Activated CD4-positive, CD25-positive, alpha-beta regulatory T cell treated with anti-CD3 and anti-CD28 coated beads, Interleukin-2, amount 50 U/mL, for 72 hours (primary cell): ENCODE measurements at places on chromosomes 13 and 19.

DNA sequence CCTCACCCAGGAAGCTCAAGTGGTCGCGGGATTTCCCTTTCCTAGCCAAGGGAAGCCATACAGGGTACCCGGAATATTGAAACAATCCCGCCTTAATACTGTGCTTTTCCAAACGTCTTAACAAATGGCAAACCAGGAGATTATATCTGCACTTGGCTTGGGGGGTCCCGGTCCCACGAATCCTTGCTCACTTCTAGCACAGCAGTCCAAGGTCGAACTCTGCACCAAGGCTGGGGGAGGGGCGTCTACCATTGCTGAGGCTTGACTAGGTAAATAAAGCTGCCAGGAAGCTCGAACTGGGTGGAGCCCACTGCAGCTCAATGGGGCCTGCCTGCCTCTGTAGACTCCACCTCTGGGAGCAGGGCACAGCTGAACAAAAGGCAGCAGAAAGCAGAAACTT lies 1644.8 kb downstream of the PCDH9 start:
- no peak for DNase-seq

DNA sequence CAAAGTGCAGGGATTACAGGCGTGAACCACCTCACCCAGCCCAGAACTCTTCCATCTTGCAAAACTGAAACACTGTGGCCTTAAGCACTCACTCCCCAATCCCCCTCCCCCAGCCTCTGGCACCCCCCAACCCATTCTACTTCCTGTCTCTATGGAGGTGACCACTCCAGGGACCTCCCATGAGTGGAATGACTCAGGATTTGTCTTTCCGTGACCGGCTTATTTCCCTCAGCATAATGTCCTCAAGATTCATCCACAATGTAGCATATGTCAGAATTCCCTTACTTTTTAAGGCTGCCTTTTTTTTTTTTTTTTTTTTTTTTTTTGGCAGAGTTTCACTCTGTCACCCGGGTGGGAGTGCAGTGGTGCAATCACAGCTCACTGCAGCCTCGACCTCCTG lies 3.6 kb upstream of the F2RL3 start:
- DNase-seq = no peak

DNA sequence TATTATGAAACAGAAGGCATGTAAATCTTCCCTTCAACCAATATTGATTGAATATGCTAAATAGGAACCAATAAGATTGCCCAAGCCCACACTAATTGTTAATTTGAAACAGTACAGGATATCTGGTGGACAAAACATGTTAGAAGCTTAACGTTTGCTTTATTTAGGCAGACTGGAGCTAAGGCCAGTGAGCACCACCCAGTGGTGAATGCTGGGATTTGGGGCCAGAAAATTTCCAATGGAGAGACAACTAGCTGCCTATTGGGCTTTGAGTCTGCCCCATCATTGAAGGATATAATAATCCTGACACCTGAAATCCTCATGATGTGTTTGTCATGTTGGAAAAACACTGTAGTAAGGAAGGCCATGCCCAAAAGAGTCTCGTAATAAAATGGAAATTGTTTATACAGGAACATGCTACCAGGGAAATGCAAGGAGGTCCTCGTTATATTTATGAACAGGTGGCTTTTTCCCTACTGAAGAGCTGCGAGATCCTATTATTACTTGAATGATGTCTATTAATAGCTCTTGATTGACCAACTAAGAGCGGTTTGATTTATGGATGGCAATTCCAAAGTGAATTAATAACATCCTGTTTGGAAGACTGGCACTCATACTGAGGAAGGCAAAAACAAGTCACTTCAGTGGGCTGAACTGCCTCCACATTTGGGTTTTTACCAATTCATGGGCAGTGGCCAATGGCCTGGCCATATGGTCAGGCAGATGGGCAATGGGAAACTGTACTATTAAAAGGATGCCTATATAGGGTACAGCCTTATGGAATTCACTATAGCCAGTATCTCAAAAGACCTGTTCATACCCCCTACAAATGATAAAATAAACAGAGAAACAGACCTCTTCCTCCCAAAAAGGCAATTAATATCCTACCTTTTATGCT lies 8.7 kb downstream of the SIGLECL1 start:
- DNase-seq = no peak

DNA sequence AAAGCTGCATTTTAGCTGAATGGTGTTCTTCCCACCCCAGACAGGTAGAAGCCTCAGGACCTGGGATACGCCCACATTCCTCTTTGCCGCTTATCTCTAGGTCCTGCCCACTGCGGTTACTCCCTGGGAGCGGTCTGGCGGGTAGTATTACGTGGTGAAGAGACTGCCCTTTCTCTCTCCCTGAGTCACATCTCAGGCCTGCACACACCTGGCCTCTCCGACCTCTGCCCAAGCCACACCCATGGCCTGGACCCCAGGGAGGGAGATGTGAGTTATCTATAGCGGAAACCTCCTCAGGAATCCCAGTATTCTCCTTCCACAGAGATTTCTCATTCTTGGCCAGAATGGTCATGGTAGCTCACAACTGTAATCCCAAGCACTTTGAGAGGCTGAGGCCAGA lies 17.3 kb downstream of the RHPN2 start:
- no peak for DNase-seq

DNA sequence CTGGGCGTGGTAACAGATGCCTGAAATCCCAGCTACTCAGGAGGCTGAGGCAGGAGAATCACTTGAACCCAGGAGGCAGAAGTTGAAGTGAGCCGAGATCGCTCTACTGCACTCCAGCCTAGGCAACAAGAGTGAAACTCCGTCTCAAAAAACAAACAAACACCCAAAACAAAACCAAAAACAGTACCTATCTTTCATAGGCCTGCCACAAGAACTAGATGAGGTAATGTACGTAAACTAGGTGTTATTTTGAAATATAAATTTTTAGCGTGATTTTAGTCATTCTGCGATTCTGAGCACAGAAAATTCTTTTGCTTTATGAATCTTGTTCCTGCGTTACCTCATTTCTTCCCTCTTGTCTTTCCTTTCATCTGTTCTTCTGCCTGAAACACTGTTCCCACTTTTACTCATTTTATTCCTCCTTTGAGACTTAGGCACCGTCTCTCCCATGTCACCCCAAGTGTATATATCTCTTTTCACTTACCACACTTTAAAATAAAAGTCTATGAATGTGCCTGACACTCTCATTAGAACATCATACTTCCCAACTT lies 238.2 kb upstream of the HTR2A start:
- no peak for DNase-seq

DNA sequence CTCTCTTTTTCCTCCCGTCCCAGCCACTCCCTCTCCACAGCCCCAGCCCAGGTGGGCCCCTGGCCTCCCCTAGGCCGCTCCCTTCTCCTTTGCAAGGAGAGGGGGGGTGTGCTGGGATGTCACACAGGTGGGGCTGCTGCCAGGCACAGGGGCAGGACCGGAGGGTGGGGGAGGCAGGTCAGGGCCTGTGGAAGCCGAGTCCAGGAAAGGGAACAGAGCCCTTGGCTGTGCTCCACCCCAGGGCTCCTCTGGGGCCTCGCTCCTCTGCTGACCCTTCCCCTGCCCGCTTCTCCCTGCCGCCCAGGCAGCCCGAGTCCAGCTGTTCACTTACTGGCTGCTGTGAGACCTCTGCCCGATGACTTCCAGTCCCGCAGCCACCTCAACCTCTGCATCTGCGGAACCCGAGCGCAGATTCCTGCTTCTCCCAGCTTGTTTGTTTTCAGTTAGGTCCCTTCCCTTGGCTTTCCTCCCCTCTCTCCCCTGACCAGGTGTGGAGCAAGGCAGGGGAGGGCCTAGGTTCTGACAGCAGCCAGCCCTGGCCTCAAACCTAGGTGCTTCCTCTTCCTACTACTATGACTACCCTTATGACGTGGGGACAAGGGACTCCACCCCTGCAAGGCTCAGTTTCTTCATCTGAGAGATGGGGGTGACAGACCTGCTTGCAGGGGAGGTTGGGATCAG lies 850 bp upstream of the KLK11 start:
- DNase-seq = no peak

DNA sequence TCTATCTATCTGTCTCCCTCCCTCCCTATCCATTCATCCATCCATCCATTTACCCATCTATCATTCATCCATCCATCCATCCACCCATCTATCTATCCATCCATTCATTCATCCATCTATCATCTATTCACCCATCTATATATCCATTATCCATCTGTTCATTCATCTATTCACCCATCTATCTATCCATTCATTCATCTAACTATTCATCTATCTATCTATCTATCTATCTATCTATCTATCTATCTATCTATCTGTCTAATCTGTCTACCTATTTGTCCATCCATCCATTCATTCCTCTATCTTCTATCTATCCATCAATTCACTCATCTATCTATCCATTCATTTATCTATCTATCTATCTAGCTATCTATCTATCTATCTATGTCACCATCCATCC lies 4.4 kb upstream of the CDK8 start:
- DNase-seq = no peak

DNA sequence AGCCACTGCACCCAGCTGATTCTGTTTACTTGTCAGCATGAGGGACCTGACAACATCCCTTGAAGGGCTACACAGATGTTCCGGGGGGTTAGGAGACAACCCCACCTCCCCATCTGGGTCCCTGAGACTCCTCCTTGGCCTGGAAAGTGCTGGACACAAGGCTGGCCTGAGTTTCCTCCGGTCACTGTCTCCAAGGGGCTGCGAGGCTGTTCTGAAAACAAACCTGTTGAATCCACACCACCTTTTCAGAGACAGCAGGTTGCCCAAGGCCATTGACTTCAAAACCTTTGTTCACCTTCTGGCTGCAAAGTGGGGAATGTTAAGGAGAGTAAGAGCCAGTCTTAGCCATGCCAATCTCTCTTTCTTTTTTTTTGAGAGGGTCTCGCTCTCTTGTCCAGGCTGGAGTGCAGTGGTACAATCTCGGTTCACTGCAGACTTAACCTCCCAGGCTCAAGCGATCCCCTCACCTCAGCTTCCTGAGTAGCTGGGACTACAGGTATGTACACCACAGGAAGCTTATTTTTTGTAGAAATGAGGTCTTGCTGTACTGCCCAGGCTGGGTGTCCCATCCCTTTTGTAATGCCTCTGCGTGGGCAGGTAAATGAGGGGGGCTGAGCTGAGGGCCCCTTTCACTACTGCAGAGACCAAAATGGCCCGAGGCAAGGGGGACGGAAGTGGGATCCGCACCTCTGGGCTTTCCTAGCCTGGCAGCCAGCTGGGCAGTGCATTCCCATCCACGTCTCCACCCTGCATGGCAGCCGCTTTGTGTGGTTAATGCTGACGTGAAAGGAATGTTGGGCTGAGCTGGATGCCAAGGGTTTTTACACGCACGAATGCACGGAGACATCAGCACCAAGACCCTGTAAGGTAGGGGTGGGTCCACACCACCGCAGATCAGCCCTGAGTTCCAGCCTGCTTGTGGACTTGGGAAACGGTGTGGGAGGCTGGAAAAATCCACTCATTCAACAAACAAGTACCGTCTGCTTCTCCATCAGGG lies 1.9 kb upstream of the ZNF628 start:
- DNase-seq = no peak

- DNase-seq = no peak
Observed at GRCh38 chr13:74569251-74569650, 435.0 kb upstream of the KLF12 start.

- no peak for DNase-seq
Observed at GRCh38 chr13:46668931-46669525, 116.1 kb downstream of the LRCH1 start.

DNA sequence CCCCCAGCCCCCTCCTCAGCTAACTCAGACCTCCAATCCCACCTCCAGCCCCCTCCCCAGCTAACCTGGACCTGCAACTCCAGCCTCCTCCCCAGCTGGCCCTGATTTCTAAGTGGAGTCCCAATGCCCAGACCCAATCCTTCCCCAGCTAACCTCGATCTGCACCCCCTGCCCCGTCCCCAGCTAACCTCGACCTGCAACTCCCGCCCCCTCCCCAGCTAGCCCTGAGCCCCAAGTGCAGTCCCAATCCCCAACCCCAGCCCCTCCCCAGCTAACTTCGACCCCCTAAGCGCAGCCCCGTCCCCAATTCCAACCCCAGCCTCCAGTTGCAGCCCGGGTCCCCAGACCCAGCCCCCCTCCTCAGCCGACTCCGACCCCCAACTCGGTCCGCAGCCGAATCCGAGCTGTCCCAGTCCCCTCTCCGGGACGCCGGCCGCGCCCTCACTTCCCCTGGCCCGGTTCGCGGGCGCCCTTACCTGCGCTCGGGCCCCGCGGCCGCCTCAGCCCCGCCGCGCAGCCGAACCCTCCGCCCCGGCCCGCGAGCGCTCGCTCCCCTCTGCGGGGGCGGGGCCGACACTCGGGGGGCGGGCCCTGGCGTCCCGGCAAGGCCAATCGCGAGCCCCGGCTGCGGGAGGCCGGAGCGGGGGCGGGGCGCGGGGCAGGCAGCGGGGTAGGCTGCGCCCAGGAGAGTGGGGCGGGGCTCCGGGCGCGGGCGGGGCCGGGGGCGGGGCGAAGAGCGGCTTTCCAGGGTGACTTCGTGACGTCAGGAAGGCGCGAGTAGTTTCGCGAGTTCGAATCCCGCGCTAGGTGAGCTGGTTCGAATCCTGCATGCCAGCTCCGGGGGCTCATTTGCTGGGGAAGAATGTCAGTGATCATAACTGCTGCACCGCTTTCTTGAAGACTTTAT lies at the start of gene GNG7:
Gene GNG7, minus strand, starts transcription at position 525 of the 907 bp plus-strand sequence. CDS start 182,006 bp downstream, outside the sequence.
- DNase-seq = peak; percentile 91

- no peak for DNase-seq
Observed at GRCh38 chr19:35355791-35356460, 2.3 kb upstream of the FFAR3 start.

GRCh38 chr19:1449467-1450442 lies at the start of gene APC2:
Gene APC2, plus strand, starts transcription at chr19:1450121. Its CDS starts 2,881 bp downstream, at chr19:1453002.
- DNase-seq = no peak

- DNase-seq = no peak
Observed at GRCh38 chr13:85500696-85501256, 298.4 kb downstream of the SLITRK6 start.

- no peak for DNase-seq
Observed at GRCh38 chr19:54480051-54480450, 7.0 kb upstream of the CDC42EP5 start.

DNA sequence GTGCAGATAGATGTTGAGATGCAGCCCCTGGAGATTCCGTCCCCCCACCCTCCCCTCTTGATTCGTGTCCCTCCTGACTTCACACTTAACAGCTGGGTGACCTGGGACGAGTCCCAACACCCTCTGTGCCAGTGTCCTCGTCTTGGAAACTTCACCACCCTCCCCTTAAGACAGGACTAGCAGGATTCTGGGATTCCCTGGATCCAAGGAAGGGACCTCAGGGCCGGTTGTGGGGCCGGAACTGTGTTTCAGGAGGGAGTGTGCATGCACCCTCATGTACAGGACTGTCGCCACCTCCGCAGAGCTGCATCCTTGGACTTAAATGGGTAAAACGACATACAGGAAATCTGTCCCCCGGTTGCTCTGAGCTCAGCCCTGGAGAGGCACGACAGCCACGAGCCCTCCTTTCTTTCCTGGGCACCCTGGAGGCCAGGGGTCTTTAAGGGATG lies 990 bp downstream of the MYO9B start:
- peak; percentile 37 for DNase-seq

- DNase-seq = no peak
Observed at GRCh38 chr13:20713014-20713376, 9.5 kb downstream of the IL17D start.

DNA sequence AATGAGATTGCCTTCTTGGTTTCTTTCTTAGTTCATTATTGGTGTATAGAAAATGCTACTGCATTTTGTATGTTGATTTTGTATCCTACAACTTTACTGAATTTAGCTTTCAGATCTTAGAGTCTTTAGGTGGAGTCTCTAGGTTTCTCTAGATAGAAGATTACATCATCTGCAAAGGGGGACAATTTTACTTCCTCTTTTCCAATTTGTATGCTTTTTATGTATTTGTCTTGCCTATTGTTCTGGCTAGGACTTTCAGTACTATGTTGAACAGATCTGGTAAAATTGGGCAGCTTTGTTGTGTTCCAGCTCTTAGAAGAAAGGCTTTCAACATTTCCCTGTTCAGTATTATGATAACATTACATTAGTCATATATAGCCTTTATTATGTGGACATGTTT lies 101.0 kb upstream of the SPRY2 start:
- no peak for DNase-seq
